Parietal lobe (tissue), 2 donors: ENCODE measurements at places on chromosomes 2 and 18. TPM values are rescaled to one million over a fixed set of nuclear protein-coding genes. Genes with fewer than 3 reads are reported as not detected.

The SAP130 gene
- 11.0 TPM for total RNA-seq

The KCNJ3 gene
- total RNA-seq = 15.7 TPM

The C18orf54 gene
- total RNA-seq = 13.5 TPM

The GALR1 gene
- 0.31 TPM for total RNA-seq

The INPP4A gene
- total RNA-seq = 146 TPM
